Glutamatergic neuron (in vitro differentiated cells): ENCODE measurements at places on chromosomes 6 and 20.

DNA sequence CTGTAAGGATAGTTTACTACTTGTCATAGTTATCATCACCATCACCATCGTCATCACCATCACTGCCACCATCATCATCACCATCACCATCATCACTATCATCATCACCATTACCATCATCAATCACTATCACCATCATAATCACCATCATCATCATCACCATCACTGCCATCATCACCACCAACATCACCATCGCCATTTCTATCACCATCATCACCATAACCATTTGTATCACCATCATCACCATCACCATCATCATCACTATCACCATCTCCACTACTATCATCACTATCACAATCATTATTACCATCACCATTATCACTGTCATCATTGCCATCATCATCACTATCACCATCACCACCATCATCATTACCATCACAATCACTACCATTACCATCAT lies 655.5 kb upstream of the DEFB115 start:
- DNase-seq, result no peak

- no peak for DNase-seq
Measured at GRCh38 chr6:11947575-11947974, 64.5 kb upstream of the HIVEP1 start.

- DNase-seq, result no peak
Measured at GRCh38 chr6:11947063-11947462, 65.0 kb upstream of the HIVEP1 start.

- DNase-seq, result no peak
Measured at GRCh38 chr6:108546079-108547049, 14.4 kb upstream of the FOXO3 start.

DNA sequence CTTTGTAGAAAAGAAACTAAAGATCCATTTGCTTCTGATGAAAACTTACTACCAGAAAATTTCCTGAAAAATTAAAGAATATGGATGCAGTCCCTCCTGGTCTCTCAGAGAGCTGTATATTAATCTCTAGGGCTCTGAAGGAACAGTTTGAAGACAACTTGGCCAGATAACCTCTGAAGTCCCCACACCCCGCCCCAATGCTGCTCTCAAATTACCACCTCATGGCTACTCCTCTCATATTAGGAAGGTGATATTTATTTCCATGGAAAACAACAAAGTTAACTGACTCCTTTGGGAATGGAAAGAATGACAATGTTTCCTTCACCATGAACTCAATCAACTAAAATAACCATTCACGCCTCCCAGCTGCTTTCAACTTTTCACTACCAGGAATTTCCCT lies 408.4 kb upstream of the FLRT3 start:
- no peak for DNase-seq

- DNase-seq, result no peak
Measured at GRCh38 chr6:169807699-169808607, 56.5 kb downstream of the ERMARD start.

DNA sequence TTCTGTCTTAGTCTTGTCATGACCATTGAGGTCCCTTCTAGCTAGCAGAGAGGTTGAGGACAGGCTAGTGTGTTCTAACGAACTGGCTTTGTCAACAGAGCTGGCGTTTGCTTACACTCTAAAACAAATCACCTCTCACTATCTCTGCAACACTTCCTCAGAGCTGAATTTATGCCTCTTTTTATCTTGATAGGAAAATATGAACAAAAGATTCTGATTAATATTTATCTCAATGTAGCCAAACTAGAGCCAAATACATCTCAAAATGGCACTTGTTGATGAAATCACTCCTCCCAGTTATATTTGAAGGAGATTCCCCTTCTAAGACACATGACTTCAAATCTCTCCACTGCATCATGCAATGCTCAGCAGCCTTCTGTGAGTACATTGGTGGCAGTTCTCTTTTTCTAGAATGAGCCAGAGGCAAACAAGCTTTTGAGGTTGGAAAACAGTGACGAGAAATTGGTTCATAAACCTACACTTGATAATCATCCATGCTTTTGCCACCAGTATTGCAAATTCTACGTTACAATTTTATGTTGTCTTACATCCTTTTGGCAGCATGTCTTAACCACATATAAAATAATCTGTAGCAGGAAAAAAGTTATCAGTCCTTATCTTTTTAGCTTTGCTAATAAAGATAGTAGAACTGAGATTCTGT lies 615.7 kb upstream of the CITED2 start:
- DNase-seq, result no peak

DNA sequence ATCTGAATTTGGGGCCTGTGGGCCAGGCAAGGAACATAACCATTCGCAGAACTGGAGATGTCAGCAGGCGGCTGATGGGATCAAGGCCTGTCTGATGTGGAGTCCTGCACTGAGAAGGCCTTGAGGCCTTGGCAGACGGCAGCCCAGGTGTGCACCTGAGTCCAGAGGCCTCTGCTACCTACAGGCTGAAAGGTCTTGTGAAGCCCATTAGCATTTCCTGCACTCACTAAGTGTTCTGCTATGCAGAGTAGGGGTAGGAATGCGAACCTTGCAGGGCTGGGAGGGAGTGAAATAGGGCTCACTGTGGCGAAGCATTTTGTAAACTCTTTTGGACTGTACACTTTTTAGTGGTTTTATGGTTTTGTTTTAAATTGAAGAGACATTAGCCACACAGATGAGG lies 48.3 kb upstream of the RNF24 start:
- no peak for DNase-seq

DNA sequence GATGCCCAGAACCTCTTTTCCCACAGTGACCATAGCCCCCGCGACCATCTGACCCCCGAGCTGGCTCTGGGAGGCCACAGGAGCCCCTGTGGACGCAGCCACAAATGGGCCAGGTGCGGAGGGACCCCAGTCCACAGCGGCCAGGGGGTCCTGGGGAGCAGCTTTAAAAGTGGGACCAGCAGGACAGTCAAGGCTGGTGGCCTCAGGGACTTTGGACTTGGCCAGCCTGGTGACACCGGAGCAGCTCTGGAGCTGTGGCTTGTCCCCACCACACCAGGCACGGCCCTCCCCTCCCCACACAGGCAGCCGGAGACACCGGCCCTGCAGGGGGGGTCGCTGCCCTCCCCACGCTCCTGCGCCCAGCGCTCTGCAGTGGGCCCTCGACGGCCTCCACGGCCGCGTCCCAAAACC lies 3.5 kb downstream of the FNDC11 start:
- DNase-seq, result no peak

GRCh38 chr20:14401479-14402138 lies 64.2 kb upstream of the FLRT3 start:
- DNase-seq, result no peak

DNA sequence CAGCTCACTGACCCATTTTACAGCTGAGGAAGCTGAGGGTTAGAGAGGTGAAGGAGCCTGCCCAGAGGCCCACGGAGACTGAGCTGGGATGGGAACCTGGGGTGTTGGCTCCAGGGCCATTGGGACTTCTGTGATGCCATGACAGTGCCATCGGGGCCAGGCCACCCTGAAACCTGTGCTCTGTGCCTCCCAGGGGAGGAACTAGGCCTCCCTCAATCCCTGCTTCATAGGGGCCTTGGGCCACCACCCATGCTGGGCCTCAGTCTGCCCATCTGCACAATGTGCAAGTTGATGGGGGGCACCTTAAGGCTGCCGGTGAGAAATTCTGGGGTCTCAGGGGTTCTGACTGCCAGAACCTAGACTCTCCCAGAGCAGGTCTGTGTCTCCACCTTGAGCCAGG lies 24.9 kb downstream of the BPIFB4 start:
- DNase-seq, result no peak

DNA sequence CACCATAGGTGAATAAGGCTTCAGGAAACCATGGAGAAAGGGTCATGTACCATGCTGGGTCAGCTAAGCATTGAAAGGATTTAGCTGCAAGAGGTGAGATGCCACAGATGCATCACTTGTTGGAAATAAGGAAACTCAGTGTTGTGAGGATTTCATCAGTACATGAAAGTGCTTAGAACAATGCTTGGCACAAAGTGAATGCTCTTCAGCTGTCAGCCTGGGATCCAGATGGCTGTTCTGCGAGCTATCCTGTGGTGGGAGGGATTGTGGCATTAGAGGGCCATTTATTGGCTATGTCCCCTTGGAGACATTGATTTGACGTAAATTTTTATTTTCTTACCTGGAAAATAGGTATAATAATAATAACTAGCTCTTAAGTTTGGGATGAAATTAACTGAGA lies 53.0 kb downstream of the ELOVL2 start:
- DNase-seq, result peak; percentile 23

DNA sequence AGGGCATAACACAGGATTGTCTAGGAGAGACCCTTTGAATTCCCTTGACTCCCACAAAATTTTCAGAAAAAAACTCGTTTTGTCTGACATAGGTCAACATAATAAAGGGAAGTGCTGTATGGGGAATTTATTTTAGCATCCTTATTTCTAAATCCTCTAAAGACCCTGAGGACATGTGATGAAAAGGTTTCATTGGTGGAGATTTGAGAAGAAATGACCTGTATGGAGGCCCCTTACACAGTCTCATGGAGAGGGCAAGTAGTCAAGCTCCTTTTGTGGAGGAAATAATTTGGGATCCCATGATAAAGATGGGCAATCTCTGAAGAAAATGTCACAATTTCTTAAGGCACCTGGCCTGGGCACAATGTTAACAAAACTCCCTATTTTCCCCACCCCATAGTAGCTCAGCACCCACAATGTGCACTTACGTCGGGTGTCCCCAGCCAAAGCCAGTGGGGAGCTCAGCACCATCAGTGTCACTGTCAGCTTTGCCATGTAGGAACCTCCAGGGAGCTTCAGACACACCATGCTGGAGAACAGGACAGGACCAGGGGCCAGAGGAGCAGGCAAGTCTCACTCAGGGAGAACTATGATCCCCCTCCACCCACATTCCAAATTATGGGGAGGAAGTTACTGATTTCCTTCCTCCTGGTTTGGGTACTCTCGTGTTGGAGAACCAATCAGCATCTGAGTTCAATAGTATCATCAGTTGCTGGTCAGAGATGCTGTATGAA lies at the start of gene HLA-DRB5:
Gene HLA-DRB5, minus strand, starts transcription at position 591 of the 734 bp plus-strand sequence. Its CDS starts 63 bp downstream, at position 528.
- no peak for DNase-seq

GRCh38 chr20:2382833-2383232 lies 2.1 kb downstream of the TGM6 start:
- DNase-seq, result no peak

DNA sequence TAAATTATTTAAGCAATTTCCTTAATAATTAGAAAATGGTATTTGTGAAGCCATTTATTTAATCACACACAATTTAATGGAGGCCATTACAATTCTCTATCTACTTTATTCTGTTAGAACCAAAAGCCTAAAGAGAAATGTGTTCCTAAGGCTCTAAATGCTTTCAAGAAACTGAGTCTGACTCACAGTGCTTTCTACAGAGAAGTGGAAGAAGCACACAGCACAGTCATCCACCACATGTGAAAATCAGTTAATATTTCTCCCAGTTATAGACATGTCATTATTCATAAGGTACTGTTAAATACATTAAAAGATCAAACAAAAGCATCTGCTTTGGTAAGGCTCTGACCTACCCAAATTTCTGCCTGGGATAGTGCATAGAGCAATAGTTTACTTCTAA lies 214.4 kb downstream of the ALDH8A1 start:
- no peak for DNase-seq

- no peak for DNase-seq
Measured at GRCh38 chr6:30258204-30258603, 45.0 kb upstream of the TRIM26 start.

DNA sequence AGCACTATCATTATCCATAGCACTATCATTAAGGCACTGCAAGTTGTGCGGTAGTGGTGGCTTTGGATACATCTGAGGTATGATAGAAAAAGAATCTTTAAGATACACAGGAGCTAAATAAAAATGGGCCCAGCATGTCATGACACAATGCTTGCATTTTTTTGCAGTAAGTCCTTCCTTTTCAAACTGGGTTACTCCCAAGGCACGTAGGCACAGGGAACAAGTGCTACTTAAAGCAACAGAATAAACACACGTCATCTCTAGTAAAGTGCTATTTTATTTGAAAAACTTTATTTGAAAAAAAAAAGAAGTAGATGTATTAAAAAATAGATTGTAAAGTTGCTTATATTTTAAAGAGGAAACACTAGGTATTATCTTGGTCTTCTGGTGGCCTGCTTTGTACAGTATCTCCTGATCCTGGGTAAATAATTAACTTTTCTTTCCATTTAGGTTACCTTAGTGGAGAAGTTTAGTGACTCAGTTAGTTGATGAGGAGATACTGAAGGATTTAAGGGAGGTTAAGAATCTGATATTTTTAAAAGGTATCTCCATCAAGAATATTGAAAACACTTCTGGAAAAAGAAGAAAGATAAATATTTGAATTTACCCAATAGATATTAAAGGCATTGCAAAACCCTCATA lies 129.6 kb downstream of the EDN1 start:
- DNase-seq, result no peak

GRCh38 chr6:4350567-4351519 lies 215.5 kb upstream of the ECI2 start:
- DNase-seq, result no peak

- DNase-seq, result no peak
Measured at GRCh38 chr6:105691971-105692370, 289.1 kb upstream of the PREP start.

DNA sequence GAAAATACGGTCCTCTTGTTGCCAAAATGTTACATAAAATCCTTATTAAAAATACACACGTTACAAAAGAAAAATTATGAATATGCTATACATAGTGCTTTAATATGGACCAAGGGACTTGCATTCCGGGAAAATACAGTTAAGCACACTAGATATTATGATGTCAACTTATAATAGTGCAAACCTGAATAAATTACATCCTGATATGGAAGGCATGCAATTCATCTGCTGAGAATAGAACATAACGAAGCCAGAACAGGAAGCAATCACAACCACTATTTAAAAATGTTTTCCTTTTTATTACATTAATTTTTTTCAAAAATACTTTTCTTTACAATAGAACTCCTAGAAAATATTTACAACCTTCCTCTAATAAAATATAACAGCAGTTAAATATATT lies 7.8 kb upstream of the MRPS10 start:
- DNase-seq, result no peak
